ENCODE measurements at places on chromosomes 7 and 10.

GRCh38 chr10:1360011-1360557 lies 303.9 kb downstream of the WDR37 start:
- peak; percentile 57 for DNase-seq

- no peak for DNase-seq
Measured at GRCh38 chr10:47088656-47089354, 177.6 kb downstream of the PTPN20 start.

DNA sequence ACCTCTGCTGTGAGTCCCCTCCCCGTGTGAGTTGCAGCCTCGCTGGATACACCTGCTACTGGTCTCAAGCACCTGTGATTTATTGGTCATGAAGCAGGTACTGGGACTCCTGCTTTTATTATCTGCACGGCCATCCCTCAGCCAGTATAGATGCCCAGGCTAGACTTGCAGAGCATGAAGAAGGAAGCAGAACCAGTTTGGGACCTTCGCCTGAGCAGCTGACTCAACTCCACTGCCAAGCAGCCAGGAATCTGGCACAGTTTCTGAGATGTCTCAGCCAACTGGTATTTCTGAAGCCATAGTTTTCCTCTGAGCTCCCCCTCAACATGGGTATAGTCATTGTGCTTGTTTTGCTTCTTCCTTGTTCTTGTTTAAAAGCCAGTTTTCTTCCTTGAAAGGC lies 28.0 kb upstream of the SLC39A12 start:
- DNase-seq = no peak

GRCh38 chr10:66931340-66931948 lies 5.6 kb downstream of the LRRTM3 start:
- DNase-seq = peak; percentile 60

DNA sequence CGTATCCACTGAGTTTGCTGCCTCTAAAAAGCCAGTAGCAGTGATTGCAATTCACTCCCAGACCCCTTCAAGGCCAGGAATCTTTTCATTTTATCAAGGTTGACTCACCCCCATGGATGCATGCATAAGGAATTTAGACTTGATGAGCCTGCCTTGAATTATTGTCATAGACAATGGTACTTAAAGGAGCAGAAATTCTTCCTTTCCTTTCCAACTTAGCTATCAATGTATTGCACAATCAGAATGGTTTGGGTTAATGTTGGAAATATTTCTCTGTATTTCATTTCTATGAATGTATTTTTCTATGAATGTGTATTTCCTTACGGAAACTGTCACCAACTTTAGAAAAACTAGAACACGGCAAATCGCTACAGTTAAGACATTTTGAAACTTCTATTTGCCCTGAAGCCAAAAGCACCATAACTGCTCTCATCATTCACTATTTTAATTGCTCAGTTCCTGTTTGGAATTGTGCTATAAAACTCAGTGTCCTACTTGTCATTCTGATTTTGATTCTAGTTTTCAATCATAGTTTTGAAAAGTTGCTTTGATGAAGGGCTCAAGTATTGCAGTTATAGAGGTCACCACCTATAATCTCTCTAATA lies 355.7 kb upstream of the AKR1E2 start:
- DNase-seq = no peak

- DNase-seq = no peak
Measured at GRCh38 chr10:47414227-47414592, 30.1 kb upstream of the ZNF488 start.

DNA sequence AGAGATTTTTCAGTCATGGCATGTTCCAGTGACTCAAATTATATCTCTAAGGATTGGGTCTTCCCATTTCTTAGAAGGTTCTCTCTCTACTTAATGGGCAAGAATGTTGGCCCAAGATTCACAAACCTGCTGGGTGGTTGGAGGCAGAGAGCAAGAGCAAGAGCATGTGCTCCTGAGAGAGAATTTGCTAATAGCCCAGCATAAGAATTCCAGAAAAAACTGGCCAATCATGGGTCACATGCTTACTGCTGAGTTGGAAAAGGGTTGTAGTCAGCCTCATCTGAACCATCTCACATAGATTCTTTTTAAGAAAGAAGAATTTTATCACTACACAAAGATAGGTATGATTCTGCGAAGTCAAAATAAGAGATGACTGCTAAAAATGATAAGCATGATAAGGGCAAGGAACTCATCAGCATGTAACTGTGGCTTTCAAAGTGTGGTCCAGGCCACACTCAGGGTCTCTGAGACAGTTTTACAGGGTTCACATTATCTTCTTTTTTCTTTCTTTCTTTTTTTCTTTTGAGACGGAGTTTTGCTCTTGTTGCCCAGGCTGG lies 8.2 kb upstream of the VCL start:
- DNase-seq = no peak

GRCh38 chr7:98291717-98292116 lies 10.2 kb downstream of the BRI3 start:
- no peak for DNase-seq

DNA sequence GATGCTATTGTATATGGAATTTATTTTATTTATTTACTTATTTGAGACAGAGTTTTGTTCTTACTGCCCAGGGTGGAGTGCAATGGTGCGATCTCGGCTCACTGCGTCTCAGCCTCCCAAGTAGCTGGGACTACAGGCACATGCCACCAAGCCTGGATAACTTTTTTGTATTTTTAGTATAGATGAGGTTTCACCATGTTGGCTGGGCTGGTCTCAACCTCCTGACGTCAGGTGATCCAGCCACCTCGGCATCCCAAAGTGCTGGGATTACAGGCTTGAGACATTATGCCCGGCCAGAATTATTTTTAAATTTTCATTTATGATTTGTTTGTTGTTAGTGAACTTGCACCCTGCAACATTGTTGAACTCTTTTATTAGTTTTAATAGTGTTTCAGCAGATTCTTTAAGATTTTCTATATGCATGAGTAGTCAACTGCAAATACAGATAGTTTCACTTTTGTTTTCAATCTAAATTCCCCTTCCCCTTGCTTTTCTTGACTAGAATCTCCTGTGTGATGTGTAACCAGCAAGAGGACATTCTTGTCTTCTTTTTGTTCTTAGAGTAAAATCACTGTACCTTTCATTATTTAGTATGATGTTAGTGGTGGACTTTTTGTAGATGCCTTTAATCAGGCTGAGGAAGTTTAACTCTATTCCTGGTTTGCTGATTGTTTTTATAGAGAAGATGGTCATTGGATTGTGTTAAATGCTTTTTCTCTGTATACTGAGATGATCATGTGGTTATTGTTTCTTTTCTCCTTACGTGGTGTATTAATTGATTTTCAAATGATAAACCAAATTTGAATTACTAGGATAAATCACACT lies 27.8 kb downstream of the ZNF33A start:
- no peak for DNase-seq

DNA sequence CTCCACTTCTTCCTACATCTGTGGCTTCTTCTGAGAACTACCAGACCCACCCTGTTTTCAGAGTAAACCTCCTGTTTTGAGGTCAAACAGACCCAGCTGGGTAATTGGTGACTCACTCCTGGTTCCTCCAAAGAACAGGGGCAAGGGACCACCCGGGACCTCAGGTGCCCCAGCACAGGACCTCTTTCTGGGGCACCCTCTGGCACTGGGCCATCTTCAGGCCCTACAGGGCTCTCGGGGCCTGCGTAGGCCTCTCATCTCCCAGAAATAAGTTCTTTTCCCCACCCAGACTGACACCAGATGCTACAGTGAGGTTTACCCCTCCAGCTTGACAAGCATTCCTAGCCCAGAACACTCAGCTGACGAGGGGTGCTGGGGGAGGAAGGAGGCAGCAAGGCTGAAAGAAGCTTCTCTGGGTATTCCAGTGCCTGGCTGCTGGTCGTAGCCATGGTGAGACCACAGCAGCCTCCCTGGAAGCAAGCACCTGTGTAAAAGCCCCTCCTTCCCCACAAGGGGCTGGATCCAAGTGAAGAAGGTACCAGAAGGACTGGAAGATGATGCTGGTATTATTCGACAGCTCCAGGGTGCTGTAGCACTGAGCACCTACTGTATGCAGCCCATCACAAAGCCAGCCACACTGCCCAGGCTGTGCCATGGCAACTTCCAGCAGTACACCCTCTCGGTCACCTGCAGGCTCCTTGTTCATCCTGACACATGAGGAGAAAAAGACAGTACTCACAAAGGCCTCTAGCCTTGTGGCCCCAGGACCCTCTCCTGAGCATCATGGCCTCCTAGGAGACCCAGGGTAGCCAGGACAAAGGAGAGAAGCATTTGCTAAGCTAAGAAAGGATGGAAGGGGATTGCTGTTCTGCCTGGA lies 47.4 kb downstream of the ALOX5 start:
- DNase-seq = no peak

GRCh38 chr7:106176414-106177299 lies 64.5 kb upstream of the SYPL1 start:
- DNase-seq = peak; percentile 89

DNA sequence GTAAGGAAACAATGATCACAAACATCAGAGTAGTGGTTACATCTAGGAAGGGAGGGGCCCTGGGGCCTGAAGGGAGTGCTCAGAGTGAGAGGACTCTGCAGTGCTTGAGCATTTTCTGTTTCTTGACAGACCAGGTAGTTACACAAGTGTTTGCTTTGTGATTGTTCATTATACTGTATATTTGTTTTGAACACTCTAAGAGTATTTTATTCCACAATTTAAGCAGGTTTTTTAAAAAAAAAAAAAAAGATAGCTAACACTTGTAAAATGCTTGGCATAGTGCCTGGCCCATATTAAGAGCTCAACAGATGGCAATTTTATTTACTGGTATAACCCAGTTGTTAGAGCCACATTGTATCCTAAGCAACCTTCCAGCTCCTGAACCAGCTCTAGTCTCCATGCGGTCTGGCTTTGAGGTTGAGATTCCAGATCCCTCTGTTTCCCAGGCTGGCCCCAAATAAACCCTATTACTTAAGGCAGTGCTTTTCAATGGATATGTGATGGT lies 20.1 kb upstream of the ATXN7L1 start:
- no peak for DNase-seq

DNA sequence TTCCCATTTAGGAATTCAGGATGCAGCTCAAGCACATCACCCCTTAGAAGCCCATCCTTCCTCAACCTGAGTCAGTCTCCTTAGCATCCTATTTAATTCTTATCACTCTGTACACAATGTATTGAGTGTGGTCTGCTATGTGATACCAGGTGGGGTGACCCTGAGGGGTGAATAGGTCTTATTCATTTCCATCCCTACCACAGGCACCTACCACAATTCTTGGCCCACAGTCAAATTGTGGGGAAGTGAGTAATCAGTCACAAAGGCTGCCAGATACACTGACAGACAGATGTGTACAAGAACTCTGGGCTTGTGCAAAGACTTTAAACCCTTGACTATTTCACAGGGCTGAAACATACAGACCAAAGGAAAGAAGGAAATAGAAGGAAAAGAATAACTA lies 560.5 kb downstream of the PARD3 start:
- no peak for DNase-seq

GRCh38 chr10:116679351-116679750 lies 58.6 kb downstream of the PNLIPRP2 start:
- DNase-seq = no peak

GRCh38 chr10:101050208-101051069 lies 11.3 kb upstream of the KAZALD1 start:
- DNase-seq = no peak

GRCh38 chr10:23283680-23284079 lies 60.9 kb downstream of the C10orf67 start:
- no peak for DNase-seq

All from iPS DF 6.9 (cell line).